ENCODE measurements at places on chromosomes 11 and 22.

DNA sequence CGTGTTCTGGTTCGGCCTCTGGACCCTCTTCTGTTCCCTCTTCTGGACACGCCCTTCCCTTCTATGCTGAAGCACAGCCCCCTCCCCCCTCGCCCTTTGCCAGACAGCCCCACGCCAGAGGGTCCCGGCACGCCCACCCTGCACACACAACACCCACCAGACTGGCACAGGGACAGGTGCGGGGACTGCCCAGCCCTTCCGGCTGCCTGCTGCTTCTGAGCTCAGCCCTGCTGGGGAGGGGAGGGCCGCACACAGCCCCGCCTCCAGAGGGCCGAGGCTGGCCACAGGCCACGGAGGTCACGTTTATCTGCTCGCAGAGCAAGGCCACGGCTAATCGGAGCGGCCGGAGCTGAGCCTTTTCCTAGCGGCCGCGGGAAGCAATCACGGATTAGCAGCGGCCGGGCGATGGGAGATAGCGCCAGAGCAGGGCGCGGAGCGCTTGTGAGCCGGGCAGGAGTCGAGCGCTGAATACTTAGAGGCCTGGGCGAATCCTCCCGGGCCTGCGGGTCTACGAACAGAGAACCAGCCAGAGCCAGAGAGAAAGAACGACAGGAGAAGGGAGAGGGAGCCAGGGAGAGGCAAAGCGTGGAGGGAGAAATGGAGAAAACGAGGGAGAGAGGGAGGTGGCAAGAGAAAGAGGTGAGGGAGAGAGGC is 21.5 kb downstream of the OTUB1 start:
- DNase-seq = no peak

GRCh38 chr11:103749158-103749557 is 287.3 kb upstream of the DDI1 start:
- no peak for DNase-seq

DNA sequence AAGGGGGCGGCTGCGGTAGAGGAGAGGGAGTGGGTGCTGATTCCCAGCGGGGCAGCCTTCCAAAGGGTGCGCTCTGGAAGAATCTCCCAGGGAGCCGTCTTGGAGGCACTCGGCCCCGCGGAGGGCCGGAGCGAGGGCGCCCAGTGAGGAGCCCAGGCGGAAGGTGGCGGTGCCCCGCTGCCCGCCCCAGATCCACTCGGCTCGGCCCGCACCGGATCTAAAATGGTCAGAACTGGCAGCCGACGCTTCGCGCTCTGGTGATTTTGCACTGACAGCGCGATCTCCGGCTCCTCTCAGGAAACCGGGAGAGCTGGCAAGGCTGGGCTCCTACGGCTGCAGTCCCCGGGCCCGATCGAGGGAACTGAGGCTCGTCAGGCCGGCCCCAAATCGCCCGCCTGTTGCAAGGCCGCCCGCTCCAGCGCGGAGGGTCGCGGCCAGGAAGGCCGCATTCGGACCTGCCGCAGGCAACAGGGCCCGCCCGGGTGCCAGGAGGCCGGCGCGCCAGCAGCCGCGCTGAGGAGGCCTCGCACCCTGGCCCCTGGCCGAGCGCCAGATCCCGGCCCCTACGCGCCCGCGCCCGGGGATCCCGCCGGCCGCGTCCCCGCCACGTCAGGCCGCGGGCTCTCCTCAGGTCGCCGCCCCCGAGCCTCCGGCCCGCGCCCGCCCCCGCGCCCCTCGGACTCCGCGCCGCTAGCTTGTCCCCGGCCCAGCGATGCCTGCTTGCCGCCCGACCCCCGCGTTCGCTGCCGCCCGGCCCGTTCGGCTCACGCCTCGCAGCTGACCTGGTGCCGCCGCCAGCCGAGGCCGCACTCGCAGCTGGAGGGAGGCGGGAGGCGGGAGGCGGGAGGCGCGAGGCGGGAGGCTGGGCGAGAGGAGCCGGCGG is at the start of gene KLHL22:
TSS of gene KLHL22 (minus strand) at position 818 of the 883 bp plus-strand sequence. CDS start 6,584 bp downstream, outside the sequence.
- DNase-seq = no peak

DNA sequence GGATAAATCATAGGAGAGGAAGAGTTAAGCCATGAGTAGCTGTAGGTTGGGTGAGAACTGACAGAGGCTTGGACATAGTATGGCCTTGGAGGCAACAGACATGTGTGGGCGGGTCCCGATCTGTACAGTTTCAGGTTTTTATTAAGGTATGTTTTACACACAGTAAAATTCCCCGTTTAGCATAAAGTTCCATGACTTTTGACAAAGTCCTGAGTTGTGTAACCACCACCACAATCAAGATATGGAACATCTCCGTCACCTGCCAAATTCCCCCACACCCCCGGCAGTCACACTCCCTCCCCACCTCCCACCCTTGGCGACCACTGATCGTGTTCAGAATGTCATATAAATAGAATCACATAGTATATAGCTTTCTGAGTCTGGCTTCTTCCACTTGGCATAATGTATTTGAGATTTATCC is 68.1 kb downstream of the GRIK4 start:
- DNase-seq = no peak

DNA sequence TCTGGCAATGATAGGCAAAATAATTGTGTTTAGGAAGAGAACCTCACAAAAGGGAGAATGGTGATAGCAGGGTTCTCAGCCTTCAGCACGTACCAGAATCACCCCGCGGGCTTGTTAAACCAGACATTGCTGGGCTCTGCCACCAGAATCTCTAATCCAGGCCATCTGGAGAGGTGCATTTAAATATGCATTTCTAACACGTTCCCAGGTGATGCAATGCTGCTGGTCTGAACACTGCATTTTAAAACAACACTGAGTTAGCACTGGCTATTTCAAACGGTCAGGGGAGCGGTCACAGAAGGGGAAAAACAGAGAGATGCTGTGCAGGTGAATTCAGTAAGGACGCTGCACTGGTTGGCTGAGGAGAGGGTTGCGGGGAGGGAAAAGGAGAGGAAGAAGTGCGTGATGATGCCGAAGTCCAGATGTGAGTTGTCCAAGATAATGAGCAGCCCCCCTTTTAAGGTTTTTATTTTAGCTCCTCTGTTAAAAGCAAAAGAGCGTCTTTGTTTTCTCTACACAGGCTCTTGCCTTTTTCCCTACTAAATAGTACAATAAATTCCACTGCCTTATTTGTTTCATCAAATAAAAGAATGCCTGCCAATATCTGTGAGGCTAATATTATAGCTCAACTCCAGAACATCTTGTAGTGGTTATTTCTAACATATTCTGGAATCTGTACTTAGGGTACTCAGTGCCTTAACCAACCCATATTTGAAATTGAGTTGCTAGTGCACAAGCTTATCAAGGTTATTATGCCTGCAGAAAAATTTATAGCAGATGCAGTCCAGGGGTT is 109.6 kb upstream of the POU2AF2 start:
- no peak for DNase-seq

- DNase-seq = no peak
Measured at GRCh38 chr11:8384199-8384821, 120.6 kb upstream of the LMO1 start.

DNA sequence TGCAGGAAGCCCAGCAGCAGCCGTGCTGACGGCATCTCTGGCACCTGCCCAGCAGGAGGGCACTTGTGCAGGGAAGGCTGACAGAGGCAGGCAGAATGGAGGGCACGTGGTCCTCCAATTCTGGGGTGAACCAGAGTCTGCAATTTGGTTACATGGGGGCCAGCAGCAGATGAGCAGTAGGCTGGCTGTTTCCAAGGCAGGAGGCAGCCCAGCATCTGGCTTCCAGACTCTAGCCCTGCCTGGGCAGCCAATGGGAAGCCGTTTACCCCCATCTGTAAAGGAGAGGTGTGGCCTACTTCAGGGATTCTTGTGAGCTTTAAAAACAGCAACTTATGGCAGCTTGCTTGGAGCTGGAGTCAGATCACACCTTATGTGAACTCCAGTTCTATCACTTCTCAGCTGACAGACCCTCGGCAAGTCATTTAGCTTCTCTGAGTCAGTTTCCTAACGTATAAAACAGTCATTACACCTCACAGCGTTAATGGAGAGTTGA is 27.9 kb upstream of the RASL10A start:
- DNase-seq = peak; percentile 52

DNA sequence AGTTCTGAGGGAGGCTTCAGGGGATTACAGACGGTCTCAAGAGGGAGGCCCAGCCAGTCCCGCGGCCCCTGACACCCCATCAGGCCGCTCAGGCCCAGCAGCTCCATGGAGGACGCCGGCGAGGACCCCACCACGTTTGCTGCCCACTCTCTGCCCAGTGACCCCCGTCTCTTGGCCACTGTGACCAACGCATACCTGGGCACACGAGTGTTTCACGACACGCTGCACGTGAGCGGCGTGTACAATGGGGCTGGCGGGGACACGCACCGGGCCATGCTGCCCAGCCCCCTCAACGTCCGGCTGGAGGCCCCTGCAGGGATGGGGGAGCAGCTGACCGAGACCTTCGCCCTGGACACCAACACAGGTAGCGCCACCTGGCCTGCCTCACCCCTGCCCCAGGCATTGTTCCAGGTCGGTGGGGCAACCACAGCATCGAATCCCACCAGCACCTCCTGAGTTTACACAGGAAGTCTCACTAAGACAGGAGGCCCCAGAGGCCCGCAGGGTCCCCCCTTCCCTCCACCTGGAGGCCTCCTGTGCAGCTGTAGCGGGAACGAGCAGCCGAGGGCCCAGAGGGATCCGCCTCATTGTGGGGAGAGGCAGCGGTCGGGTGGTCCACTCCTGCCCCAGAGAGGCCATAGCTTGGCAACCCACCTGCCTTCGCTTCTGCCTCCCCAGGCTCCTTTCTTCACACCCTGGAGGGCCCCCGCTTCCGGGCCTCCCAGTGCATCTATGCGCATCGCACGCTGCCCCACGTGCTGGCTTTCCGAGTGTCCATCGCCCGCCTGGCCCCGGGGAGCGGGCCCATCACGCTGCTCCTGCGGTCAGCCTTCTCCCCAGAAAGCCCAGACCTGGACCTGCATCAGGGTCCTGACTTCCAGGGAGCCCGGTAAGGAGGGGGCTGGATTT is 1.0 kb downstream of the PGGHG start:
- DNase-seq = no peak

DNA sequence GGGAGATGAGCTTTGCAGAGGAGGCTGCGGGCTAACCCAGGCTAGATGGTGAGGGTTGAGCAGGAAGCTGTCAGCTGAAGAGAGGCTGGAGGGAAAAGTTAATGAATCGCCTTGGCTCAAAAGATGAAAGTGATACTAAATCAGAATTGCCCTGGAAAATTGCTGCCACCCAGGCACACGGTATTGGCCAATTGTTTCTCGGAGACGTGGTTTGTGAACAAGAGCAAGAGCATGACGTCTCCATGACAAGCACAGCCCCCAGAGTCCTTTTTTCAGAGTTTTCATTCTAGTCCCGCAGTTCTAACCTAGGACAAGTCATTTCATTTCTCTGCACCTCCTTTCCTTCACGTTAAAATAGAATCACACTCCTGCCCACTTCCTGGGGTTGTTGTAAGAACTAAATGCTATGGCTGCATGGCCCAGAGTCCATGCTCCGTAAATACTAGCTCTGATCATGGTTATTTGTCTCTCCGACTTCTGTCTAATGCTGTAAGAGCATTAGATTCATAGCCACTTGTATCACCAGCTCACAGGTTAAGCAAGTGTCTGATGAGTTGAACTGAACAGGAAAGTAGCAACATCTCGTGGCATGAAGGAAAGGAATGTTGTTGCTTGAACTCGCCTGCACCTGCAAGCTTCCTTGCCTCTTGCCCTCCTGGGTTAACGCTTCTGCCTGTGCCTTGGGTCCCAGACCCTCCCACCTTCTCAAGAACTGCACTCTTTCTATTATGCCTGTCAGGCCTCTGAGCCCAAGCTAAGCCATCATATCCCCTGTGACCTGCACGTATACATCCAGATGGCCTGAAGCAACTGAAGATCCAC is 33.8 kb upstream of the NUP50 start:
- DNase-seq = no peak

DNA sequence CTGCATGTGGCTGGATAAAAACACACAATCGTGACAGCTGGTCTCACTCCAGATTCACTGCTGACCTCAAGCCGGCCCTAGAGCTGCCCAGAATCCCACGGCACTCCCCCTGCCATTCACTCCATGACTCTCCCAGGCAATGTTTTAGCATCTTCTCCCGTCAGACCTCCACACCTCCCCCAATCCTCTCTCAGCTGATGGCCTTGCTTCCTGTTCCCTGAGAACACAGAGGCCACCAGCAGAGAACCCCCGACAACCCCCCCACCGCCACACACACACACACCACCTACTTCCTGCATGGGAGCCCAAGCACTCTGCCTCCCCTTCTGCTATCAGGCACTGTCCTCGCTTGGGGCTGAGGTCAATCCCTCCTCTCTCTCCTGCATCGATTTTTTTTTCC is 9.3 kb downstream of the TNKS1BP1 start:
- DNase-seq = no peak

- DNase-seq = no peak
Measured at GRCh38 chr11:113382121-113382520, 5.5 kb upstream of the ANKK1 start.

- no peak for DNase-seq
Measured at GRCh38 chr11:79150320-79150719, 290.5 kb downstream of the TENM4 start.

DNA sequence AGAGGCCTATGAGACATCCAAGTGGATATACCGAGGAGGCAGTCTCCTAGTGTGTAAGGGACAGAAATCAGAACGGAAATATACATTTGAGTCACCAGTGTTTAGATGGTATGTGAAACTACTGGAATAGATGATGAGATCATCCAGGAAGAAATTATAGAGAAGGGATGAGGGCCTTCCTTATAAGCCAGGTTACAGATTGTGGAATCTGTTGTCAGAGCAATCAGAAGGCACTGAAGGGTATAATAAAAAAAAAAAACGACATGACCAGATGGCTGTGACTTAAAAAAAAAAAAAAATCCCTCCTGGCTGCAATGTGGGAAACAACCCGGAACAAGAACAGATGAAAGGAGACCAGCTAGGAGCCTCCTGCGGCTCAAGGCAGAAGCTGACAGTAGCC is 2.7 kb downstream of the MAJIN start:
- no peak for DNase-seq

DNA sequence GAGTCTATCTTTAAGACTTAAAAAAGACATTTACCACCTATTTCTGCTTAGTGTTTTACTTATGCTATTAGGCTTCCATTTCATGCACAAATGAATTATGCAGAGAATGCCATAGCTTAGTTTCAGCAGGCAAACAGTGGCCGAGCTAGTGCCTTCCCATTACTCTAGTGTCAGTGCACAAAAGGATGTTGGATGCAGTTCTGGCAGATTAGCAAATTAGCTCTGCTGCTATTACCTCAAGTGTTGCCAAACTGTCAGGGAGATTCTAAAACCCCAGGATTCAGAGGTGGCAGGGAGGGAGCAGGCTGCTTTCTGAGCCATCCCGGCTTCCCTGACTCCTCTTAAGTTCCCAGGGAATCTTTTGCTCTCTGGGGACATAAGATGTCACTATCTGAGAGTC is 209.4 kb upstream of the NCAM1 start:
- no peak for DNase-seq

- DNase-seq = no peak
Measured at GRCh38 chr11:128053981-128054931, 533.1 kb downstream of the ETS1 start.

GRCh38 chr11:134413826-134414731 is 2.0 kb upstream of the B3GAT1 start:
- no peak for DNase-seq

GRCh38 chr11:122398851-122399250 is 256.7 kb upstream of the UBASH3B start:
- DNase-seq = no peak

- DNase-seq = no peak
Measured at GRCh38 chr11:121356357-121356756, 63.8 kb downstream of the SC5D start.

- no peak for DNase-seq
Measured at GRCh38 chr11:6746626-6747025, 25.1 kb downstream of the OR2AG2 start.
